Neural progenitor cell (in vitro differentiated cells): ENCODE measurements at places on chromosomes 11 and 22. TPM values are rescaled to one million over a fixed set of nuclear protein-coding genes. Genes with fewer than 3 reads are reported as not detected.
A peak's percentile ranks its signal among the peaks of the same experiment; 100 is the strongest.

GRCh38 chr11:77589181-77589520 is 602 bp upstream of the AQP11 start:
- H3K27me3 ChIP-seq, result peaks cover 15% of the 10 kb centered on the region
- no peaks in the 10 kb centered on the region for H3K36me3 ChIP-seq
- H3K4me3 ChIP-seq, result peak overlapping the region; percentile 62
- H3K27ac ChIP-seq, result no peak overlapping the region
- peaks cover 14% of the 10 kb centered on the region for H3K4me1 ChIP-seq

GRCh38 chr11:116073854-116074837 is 569.9 kb upstream of the CADM1 start:
- peaks cover 62% of the 10 kb centered on the region for H3K4me1 ChIP-seq
- peak overlapping the region; percentile 2 for H3K4me3 ChIP-seq
- H3K27me3 ChIP-seq, result peaks cover 5% of the 10 kb centered on the region
- H3K36me3 ChIP-seq, result no peaks in the 10 kb centered on the region
- peak; percentile 73 for DNase-seq
- H3K27ac ChIP-seq, result no peak overlapping the region

DNA sequence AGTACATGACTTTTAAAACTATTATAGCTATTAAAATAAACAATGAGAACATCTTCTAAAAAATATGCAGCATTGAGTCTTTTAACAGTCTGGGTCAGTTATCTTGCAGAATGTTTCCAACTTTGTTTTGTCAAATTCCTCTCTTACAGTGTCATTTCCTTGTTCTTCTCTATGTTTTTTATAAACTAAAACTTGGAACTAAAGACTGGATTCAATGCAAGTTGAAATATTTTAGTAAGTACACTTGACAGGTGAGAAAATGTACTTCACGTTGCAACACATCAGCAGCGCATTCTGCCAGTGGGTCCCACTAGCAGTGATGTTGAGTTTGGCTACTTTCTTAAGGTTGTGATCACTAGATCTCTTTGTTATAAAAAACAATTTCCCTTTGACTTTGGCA is 1407.6 kb upstream of the RAG2 start:
- H3K4me1 ChIP-seq, result no peaks in the 10 kb centered on the region
- no peak overlapping the region for H3K4me3 ChIP-seq
- H3K27me3 ChIP-seq, result no peaks in the 10 kb centered on the region
- no peaks in the 10 kb centered on the region for H3K36me3 ChIP-seq

DNA sequence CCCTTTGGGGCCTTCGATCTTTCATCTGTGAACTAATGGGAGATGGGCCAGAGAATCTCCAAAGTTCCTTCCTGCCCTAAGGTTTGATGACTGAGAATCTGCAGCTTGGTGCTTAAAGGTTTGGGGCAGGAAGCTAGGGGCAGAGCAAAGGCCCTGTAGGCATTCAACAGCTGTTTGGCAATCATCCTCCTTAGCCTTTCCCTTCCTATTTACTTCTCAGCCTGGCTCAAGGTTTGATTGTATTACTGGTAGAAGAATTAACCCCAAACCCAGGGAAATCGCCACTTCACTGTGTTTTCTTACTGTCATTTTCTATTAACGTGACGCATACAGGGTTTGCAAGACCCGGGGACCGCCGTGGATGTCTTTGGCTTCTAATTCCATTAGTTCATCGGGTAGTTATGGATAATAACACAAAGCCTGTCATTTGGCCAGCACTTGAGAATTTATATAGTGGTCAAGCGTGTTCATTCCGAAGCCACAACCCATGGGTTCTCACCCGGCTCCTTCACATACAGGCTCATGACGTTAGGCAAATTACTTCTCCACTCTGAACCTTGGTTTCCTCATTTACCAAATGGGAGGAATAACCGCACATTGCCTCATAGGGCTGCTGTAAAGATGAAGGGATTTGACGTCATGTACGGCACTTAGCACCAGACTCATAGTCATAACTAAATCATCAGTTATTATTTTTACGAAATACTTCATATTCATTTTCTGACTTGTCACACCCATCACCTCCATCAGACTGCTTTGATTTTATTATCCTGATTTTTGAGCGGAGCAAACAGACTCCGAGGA is 158.1 kb downstream of the FBXO7 start:
- no peaks in the 10 kb centered on the region for H3K27me3 ChIP-seq
- no peak overlapping the region for H3K27ac ChIP-seq
- H3K4me1 ChIP-seq, result peaks cover 16% of the 10 kb centered on the region
- no peaks in the 10 kb centered on the region for H3K36me3 ChIP-seq
- DNase-seq, result no peak

GRCh38 chr11:66494935-66495334 is 14.7 kb downstream of the DPP3 start:
- DNase-seq, result peak; percentile 30
- H3K36me3 ChIP-seq, result no peaks in the 10 kb centered on the region
- no peaks in the 10 kb centered on the region for H3K27me3 ChIP-seq
- H3K27ac ChIP-seq, result no peak overlapping the region

GRCh38 chr11:78717041-78717440 is 142.4 kb upstream of the NARS2 start:
- H3K36me3 ChIP-seq, result no peaks in the 10 kb centered on the region
- no peak overlapping the region for H3K4me3 ChIP-seq
- H3K27me3 ChIP-seq, result no peaks in the 10 kb centered on the region
- H3K27ac ChIP-seq, result no peak overlapping the region

- no peaks in the 10 kb centered on the region for H3K36me3 ChIP-seq
- no peak overlapping the region for H3K4me3 ChIP-seq
- no peaks in the 10 kb centered on the region for H3K27me3 ChIP-seq
Observed at GRCh38 chr22:49016909-49017481, 810.7 kb downstream of the BRD1 start.

DNA sequence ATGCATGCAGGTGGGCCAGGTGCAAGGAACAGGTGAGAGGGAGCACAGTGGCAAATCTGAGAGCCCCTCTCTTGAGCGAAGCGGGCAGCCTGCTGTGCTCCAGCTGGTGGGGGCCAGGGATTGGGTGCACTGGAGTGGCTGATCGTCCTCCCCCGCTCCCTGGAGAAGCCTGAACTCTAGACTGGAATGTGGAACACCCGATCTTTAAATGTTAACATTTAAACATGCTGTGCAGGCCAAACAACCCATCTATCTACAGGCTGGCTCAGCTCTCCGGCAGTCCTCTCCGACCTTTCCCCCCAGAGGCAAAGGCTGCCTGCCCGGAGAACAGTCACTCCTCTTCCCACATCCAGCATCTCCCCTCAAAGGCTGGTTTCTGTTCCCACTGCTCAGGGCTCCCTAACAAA is 5.1 kb downstream of the MRGPRF start:
- H3K4me3 ChIP-seq, result no peak overlapping the region
- no peak for DNase-seq
- peaks cover 23% of the 10 kb centered on the region for H3K4me1 ChIP-seq

DNA sequence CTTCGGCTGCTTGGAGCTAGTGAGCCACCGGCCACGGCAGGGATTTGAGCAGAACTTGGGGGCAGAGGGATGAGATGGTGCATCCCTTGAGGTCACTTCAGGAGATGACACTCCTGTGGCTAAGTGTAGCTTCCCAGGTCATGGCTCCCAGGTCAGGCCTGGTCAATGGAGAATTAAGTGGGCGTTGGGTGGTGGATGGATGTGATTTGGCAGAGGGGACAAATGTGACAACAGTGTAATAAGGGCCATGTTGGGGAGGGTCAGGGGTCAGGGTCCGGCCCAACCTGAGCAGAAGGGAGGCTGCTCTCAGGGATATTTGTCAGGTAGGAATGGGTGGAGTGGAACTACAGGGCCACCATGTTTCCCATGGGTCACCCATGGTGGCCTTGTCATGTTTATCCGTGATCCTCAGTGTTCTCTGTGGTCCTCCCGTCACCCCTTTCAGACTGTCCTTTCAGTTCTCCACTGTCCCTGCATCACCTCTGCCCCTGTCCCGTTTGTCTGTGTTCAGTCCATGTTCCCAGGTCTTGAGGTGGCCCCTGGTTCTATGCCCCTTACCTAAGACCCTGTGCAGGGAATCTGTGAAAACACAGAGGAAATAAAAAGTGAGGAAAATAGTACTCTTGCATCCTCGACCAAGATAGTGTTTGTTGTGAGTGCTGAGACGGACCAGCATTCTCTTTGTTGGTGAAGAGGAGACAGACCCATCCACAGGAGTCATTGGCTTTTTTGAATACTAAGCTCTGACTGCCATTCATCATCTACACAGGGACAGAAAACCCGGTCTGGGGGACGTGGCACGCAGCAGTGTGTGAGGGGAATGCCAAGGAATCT is 6.1 kb downstream of the SLC25A1 start:
- H3K27me3 ChIP-seq, result peaks cover 44% of the 10 kb centered on the region
- H3K4me1 ChIP-seq, result peaks cover 24% of the 10 kb centered on the region
- H3K4me3 ChIP-seq, result peak overlapping the region; percentile 91

DNA sequence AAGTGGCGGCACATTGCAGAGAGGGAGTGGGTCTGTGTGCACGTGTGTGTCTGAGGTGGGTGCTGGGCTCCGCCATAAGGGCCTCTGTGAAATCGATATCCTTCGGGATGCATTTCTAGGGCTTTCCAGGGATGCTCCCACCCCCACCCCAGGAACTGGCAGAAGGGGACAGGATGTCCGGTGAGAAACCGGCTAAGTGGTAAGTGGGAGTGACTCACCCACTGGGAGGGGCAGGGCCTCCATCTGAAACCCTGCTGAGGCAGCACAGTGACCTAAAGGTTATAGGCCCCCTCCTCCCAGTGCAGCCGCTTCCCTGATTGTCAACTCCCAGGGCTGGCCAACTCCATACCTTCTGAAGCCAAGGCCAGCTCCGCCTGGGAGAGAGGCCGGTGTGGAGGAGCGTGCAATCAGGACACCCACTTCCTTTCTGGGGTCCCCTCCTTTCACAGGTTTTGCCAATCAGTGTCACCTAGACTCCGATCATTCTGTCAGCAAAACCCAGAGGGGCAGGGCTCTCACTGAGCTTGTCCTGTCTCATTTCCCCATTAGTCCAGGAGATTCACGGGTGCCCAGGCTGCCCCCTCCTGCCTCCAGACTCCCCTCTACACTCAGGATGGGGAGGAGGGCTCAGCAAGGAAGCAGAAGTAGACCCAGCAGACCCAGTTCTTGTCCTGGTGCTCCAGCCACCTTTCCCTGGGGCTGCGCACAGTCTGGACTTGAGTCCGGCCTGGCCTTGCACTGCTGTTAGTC is 44.5 kb downstream of the NECTIN1 start:
- H3K36me3 ChIP-seq, result no peaks in the 10 kb centered on the region
- H3K4me3 ChIP-seq, result no peak overlapping the region
- H3K4me1 ChIP-seq, result peaks cover 55% of the 10 kb centered on the region
- no peak for DNase-seq
- H3K27ac ChIP-seq, result no peak overlapping the region

DNA sequence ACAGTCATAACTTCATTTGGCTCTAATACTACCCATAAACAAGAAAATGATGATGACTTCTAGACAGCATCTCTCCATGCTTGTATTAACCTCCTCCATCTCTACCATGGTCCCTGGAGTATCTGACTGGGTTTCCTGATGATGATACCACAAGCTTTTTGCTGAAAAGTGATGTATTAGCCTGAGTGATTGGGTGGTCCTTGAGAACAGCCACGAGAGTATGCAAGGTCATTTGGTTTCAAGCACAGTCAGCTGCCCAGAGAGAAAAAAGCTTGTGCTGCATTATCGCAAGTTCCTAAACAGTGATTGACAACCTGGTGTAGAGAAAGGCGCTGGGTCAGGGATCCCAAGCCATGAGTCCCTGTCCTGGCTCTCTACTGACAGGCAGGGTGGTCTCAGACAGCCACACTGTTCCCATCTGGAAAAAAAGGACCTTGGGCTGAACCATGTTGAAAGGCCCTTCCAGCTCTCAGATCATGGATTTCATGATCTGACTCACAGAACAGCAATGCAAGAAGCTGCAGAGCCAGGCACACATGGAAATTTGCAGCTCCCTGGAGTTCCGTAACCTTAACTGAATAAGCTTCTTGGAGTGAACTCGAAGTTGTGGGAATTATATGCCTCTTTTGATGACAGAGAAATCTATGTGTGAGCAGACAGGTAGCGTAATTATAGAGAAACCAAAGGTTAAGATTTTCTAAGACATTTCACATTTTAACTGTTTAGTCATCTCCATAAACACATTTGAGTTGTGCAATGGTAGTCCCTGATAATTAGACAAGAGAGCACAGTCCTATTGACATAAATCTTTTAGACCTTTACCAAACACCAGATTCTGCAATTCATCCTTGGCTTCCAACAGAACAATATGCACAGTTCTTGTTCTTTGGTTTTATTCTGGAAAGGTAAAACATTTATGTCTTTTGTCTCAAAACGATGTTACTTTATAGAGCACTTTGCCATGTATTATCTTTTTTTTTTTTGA is 54.1 kb upstream of the UBASH3B start:
- no peak overlapping the region for H3K4me3 ChIP-seq
- no peaks in the 10 kb centered on the region for H3K36me3 ChIP-seq
- no peak for DNase-seq
- no peaks in the 10 kb centered on the region for H3K4me1 ChIP-seq
- H3K27me3 ChIP-seq, result no peaks in the 10 kb centered on the region

- no peaks in the 10 kb centered on the region for H3K4me1 ChIP-seq
- no peak for DNase-seq
- H3K27me3 ChIP-seq, result no peaks in the 10 kb centered on the region
- peaks cover 3% of the 10 kb centered on the region for H3K36me3 ChIP-seq
- no peak overlapping the region for H3K4me3 ChIP-seq
- H3K27ac ChIP-seq, result no peak overlapping the region
Observed at GRCh38 chr22:33465554-33465953, 407.4 kb upstream of the SYN3 start.

PRR14L gene
- total RNA-seq, result 60.1 and 74.2 TPM in 2 replicates

DUSP18 gene
- 3.1 and 5.6 TPM in 2 replicates for total RNA-seq

RBM7 gene
- total RNA-seq, result 44.5 and 61.1 TPM in 2 replicates

ANGPTL5 gene
- not detected in 2 replicates for total RNA-seq
